ENCODE measurements at places on chromosomes 6 and 20.

DNA sequence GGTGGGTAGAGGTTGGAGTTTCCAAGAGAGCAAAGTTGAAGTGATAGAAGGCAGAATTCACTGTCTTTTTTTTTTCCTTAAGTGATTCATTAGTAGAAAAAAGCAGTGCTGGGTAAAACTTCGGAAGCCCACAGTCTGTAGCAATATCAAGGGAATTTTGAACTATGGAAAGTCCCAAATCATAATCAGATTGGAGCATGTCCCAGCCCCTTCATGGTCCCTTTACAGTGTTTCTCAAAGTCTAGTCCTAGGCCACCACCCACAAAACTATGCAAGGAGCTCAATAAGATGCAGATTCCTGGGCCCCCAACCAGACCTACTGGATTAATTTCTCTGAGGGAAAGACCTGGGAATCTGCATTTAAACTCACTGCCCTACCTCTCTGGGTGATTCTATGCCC lies 22.6 kb downstream of the NEDD9 start:
- no peak for DNase-seq

DNA sequence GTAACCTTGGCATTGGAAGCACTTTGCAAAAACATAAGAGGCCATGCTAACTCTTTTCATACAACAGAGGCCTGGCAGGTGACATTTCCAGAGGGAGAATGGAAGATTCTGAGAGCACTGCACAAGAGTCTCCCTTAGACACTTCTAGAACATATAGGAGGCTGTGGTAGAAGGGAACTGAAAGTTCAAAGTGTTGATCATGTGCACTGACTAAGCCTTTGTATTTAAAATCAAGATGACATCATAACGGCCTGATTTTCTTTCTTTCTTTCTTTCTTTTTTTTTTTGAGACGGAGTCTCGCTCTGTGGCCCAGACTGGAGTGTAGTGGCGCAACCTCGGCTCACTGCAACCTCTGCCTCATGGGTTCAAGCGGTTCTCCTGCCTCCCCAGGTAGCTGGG lies 26.8 kb upstream of the DNAAF9 start:
- DNase-seq, result no peak

GRCh38 chr20:33443006-33443511 lies 504 bp downstream of the SNTA1 start:
- DNase-seq, result no peak

GRCh38 chr6:16196260-16196983 lies 42.0 kb upstream of the GMPR start:
- DNase-seq, result no peak

DNA sequence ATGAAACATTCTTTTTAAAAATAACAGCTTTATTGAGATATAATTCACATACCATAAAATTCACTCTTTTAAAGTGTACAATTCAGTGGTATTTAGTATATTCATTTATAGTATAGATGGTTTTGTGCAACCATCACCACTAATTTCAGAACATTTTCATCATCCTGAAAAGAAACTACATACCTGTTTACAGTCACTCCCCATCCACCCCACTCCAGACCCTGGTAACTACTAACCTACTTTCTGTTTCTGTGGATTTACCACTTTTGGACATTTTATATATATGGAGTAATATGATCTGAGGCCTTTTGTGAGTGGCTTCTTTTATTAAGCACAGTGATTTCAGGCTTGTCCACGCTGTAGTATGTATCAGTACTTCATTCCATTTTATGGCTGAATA lies 2.5 kb upstream of the TMEM217 start:
- DNase-seq, result no peak

- no peak for DNase-seq
Measured at GRCh38 chr6:34239893-34240292, 3.2 kb downstream of the HMGA1 start.

DNA sequence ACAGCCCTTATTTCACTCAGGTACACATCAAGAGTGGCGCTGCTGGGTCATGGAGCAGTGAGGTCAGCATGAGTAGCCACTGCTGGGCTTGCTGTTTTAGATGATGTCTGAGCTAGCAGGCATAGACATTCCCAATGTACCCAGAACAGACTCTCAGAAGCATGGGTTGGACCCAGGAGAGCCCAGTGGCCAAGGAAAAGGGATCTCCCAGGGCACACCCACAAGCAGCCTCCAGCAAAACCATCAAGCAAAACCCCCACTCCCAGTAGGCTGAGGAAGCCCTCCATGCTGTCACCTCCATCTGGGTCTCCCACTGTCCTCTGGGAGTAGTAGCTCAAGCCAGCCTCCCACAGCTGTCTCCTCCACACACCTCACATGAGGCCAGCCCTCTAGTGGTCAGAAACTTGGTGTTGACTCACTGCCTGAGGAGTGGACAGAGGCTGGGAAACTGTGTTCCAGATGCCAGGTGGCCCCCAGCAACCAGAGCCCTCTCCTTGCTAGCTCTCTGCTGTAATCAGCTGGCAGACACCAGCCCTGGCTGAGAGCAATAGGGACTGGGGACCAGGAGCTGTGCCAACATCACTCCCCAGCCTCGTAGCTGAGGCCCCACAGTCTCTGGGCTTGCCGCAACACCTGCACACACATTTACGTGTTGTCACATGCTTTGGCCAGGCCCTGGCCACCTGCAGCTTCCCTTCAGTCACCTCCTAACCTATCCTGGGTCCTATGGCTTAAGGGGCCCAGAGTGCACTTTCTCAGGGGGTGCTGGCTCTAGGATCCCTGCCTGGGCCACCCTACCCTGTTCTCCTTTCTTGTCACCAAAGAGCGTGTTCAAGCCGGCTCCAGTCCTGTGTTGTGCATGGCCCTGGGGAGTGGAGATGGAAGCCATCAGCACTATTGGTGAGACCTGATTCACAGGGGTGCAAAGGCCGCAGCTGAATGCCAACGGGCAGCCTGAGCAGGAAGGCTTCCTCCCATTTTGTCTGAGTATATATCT lies 1.9 kb upstream of the AP5S1 start:
- peak; percentile 95 for DNase-seq

- no peak for DNase-seq
Measured at GRCh38 chr6:167090171-167090570, 32.7 kb upstream of the CCR6 start.

DNA sequence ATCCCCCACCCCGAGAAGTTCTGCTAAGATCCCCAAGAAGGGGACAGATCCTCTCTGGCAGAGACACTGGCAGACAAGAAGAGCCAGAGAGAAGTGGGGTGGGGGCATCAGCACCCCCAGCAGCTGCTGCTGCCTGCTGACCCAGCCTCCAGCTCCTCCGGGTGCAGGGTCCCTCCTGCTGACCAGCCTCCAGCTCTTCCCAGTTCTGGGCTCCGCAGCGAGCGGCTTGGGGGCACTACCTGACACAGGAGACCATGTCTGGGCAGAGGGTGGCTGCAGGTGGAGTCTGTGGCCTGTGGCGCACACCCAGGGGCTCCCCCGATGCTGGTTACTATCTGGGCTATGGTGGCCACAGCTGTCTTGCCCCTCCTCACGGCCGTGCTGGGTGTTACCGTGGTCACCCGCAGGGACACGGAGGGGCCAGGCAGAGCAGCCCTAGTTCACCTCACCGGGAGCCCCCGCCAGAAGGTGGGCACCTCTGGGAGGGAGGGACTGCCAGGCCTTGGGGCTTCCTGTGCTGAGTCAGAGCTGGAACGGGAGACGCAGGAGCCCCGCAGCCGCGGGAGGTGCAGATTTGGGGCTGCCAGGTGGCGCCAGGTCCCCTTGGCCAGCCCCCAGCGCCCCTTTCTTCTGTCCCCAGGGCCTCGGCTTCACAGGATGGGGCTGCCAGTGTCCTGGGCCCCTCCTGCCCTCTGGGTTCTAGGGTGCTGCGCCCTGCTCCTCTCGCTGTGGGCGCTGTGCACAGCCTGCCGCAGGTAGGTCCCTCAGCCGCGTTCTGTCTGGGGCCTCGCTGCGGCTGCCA lies 630 bp downstream of the LIME1 start:
- DNase-seq, result no peak

- DNase-seq, result no peak
Measured at GRCh38 chr6:89505847-89506246, 72.9 kb downstream of the ANKRD6 start.

DNA sequence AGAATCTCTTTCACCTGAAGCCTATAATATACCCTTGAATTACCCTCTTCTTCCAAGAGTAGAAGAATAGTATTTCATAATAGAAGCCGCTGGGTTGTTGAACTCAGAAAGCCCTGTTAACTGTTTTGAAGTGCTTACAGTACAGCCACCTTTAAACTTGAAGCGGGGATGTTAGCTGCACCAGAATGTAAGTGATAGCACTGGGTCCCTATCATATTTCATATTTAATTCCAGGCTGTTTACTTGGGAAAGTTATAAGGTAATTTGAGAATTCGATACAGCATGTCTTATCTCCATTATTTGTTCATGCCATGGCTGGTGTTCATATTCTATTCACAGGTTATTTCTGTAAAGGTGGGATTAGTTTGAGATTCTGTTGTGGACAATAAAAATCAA lies 63.5 kb upstream of the VSTM2L start:
- no peak for DNase-seq

- no peak for DNase-seq
Measured at GRCh38 chr6:83467620-83468036, 36.8 kb upstream of the ME1 start.

- DNase-seq, result no peak
Measured at GRCh38 chr6:54768494-54768893, 78.1 kb upstream of the FAM83B start.

DNA sequence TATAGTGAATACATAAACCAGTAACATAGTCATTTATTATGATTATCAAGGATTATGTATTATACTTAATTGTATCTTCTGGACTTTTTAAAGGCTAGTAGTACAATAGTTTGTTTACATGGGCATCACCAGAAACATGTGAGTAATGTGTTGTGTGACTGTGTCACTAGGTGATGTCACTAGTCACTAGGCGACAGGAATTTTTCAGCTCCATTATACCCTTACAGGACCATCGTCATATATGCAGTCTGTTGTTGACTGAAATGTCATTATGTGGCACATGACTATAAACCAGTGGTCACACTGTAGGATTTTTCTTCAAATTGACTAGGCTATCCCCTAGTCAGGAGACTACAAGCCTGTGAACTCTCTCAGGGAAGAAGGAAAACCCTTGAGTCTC lies 86.5 kb upstream of the CENPW start:
- no peak for DNase-seq

GRCh38 chr6:96015518-96016333 lies at the start of gene FUT9:
TSS of gene FUT9 (plus strand) at chr6:96015974. CDS start at chr6:96203156, 187,182 bp downstream.
- peak; percentile 86 for DNase-seq

- DNase-seq, result no peak
Measured at GRCh38 chr6:148364056-148364824, 21.6 kb downstream of the SASH1 start.

- no peak for DNase-seq
Measured at GRCh38 chr6:148169706-148170105, 172.9 kb upstream of the SASH1 start.

DNA sequence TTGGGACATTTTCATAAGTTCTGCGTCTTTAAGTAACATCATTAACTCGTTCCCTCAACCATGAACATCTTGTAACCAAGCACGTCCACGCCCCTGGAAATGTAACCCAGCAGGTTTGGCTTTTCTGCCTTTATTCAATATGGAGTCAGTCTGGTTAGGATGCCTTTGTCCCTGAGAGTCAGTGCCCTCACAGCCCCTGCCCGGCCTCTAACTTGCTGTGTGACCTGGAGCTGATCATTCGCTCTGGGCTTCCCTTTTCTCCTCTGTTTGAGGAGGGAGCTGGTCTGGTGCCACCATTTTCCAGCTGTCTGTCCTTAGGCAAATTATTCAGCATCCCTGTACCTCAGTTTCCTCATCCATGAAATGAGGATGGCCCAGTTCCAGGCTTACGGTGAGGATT lies 26.5 kb upstream of the ANGPT4 start:
- DNase-seq, result no peak

- no peak for DNase-seq
Measured at GRCh38 chr6:90458353-90459224, 128.3 kb downstream of the MAP3K7 start.

DNA sequence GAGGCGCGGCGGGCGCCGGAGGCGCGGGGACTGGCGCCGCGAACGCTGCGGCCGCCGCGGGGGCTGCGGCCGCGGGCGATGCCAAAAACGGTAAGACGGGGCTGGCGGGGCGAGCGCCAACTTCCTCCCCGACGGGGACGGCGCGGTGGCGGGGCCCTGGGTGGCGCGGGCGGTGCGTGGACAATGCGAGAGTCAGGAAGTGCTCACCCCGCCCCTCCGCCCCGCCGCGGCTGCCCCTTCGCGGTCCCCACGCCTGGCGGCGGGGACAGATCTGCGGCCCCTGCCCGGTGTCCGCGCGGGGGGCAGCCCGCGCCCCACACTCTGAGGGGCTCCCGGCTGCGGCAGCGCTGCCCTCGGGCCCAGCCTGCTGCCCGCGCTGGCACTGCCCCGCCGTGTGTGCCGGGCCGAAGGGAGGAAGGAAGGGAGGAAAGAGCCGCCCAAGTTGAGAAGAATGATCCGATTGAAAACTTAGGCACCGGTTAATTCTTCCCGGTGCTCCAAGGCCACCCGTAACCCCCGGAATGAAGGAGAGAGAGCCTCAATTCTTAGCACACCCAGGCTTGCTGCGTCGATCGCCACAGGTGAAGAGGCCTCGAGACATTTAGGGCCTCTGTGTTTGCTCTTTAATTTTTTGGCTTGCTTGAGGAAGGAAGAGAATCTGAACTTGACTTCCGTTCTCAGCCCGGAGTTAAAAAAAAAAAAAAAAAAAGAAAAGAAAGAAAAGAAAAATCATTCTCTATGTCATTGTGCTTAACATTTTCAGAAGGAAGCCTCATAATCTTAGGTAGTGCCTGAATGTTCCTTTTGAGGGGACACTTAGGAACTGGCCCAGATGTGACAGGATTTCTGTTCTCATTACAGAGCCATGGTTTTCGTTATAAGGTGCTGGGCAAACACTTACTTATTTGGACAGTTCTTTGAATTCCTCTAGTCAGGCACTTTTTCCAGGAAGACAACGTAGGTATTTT lies 982 bp downstream of the HECA start:
- DNase-seq, result no peak

GRCh38 chr6:13729891-13730290 lies 18.3 kb upstream of the RANBP9 start:
- DNase-seq, result no peak

DNA sequence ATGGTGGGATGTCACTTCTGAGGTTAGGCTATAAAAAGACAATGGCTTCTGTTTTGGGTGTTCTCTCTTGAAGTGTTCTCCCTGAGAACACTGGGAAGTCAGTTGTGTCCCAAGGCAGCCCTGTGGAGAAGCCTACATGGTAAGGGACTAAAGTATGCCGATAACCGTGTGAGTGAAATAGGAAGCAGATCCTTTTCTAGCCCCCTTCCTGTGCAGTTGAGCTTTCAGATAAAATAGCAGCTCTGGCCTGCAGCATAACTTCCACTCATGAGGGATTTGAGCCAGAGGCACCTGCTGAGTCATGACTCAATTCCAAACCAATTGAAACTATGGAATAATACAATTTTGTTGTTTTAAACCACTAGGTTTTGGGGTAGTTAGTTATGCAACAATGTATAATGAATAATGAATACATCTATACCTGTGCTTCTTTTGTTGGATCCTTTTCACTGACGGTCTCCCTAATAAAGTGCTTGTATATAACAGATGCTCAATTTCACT lies 241.6 kb downstream of the TFAP2B start:
- no peak for DNase-seq

- DNase-seq, result no peak
Measured at GRCh38 chr6:9233226-9233625, 797.9 kb upstream of the SLC35B3 start.
